ENCODE measurements at places on chromosomes 5 and 9.
A peak's percentile ranks its signal among the peaks of the same experiment; 100 is the strongest.

DNA sequence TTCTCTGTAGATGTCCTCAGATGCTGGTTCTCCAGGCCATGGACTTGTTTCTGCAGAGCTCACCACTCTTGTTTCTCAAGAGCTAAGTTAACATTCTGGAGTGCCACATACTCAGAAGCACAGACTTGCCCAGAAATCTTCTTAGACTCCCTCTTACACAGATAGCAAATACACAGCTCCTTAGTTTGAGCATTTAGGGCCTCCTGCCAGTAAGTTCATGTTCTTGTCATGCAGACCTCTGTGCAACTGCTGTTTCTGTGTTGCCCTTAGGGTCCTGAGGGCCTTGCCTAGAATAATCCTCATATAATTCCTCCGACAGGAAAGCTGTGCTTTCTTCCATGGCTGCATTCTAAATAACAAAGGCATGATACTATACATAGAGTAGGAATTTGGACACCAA lies 1.3 kb upstream of the PTPDC1 start:
- no peak for DNase-seq

DNA sequence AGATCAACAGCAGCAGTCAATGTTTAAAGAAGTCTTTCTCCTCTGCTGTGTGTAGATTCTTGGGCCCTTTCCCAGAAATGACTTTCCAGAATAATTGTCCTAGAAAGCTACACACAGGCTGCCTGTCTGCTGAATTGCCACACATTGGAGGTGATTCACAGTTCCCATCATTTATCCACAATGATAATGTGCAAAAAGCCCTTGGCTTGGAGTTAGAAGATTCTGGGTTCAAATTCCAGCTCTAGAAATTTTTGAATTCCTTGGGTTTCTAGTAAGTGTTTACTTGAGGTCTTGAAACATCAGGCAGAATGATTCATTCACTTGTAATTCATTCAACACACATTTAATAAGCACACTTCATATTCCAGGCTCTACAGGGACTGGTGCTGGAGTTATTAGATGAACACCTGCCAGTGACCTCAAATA lies 28.6 kb upstream of the EPB41L4B start:
- no peak for DNase-seq

DNA sequence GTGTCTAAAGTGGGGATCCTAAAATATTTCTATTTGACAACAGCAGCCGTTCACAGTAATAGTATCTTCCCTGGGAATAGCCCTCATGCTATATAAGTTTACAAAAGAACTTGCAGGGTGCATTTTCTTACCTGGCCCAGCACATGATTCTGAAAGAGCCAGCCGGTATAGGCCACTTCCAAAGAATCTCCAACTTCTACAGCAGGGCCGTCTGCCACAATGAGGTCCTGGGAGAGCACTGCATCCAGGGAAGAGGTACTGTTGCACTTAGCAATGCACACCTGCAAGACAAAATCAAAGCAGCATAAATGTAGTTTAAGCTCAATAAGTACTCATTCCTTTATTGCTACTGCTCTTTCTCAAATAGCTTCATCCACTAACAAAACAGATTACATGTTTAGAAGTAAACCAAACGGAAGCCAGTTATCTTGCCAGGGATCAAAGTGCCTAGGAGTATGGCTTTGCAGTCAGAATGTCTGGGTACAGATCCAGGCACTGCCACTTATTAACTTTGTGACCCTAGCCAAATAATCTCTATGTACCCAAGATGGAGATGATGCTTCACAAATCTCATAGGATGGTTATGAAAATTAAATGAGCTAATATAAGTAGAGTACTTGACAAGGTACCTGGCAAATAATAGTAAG lies 21.3 kb downstream of the FKBP15 start:
- DNase-seq = no peak

DNA sequence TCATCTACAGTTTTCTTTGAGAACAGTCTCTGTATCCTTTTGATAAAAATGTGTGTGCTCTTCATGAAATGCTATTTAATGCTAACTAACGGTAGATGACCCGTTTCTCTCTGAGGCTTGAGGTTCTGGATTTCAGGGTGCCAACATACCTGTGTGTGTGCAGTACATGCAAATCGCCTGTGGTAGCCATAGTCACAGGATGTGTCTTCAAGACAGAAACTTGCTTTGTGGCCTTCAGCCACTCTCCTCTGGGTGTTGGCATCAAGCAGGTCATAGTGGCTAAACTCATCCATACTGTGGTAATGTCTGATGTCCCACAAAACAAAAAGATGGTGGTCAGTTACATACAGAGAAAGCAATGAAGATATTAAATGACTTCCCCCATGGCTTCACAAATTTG lies 4.2 kb downstream of the LOX start:
- no peak for DNase-seq

DNA sequence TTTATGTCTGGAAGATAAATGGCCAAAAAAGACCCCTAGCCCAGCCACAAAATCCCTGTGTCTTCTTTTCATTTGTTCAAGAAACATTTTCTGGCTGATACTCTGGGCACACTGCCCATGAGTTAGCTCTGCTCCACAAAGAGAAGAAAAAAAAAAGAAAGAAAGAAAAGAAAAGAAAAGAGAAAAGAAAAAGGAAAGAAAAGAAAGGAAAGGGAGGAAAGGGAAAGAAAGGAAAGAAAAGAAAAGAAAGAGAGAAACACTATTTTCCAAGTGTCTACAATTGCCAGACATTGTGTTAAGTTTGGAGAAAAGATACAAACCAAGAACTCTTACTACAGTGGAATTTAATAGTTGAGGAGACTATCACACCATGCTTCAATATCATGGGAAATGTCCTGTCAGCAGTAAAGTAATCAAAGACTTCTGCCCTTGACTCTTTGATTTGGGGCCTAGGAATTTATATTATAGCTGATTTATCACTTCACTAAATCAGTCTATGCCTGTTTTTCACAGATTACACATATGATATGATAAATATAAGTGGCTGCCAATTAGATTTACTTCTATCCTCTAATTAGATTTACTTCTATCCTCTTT lies 3.0 kb downstream of the TRMO start:
- no peak for DNase-seq

- DNase-seq = no peak
Measured at GRCh38 chr9:133460405-133461175, 812 bp downstream of the CACFD1 start.

GRCh38 chr9:72280913-72281500 lies 84.0 kb downstream of the ZFAND5 start:
- peak; percentile 24 for DNase-seq

GRCh38 chr9:71781391-71781790 lies 13.1 kb upstream of the CEMIP2 start:
- DNase-seq = no peak

GRCh38 chr5:126926187-126926586 lies 104.2 kb downstream of the MARCHF3 start:
- DNase-seq = no peak

DNA sequence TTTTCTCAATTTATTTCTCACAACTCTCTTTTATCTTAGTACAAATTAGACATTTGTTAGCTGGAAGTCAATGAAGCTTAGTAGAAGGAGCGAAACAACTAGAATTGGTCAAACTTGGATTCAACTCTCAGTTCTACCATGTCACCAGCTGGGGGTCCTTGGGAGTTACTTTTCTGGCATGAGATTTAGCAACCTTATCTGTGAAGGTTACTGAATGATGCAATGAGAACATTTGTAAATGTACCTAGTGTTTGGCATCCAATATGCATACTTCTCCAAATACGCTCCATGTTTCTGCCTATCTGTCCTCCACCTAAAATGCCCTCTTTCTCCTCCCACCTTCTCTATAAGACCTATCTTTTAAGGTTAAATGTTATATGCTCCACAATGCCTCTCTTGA lies 6.3 kb downstream of the HNRNPA0 start:
- DNase-seq = no peak

DNA sequence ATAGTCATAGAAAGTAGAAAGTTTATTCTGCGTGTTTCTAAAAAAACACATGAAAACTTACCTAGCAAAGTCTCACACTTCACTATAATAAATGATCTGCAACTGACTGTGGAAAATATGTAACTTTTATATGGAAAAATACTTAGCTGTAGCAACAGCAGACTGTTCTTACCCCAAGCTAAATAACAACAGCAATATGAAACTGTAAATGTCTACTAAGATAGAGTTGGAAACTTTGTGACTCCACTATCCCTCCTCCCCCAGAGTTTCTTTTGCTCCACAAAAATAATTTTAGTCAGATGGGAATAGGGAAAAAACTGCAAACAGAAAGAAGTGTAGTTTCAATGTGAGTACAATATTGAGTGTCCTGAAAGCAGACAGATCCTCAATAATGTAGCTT lies 21.0 kb downstream of the MLLT3 start:
- no peak for DNase-seq

DNA sequence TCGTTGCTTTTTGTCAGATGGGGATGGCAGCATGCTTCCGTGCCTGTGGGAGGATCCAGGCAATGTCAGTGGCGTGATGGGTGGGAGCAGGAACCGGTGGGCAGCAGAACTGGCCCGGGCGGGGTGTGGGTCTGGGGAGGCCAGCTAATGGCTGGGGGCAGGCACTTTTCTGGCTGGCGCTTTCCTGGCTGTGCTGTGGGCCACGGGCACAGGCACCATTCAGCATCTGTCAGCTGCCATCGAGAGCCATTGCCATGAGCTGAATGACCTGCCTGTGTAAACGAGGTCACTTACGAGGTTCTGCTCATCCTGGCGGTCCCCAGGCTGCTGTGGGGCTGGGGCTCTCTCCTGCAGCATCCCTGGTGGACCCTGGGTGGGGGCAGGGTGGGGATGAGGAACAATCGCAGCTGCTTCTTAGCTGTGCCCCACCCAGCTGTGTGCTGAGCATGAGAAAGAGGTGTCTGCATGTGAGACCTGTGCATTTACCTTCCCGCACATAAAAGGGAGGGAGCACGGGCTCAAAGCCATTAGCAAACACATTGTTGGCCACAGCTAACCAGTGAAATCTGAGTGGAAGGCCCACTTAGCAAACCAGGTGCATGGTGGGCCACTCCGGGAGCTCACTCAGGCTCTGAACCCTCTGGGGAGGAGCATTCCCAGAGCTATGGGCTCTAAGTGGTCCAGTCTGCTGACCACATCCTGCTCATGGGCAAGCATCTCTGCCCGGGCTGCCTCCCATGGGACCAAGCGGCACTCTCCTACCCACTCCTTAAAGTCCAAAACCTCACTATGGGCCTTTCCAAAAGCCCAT lies 41.3 kb upstream of the OLFM1 start:
- no peak for DNase-seq
